Esophagus muscularis mucosa (tissue), 4 donors: ENCODE measurements at places on chromosomes 16 and 17.

- DNase-seq, result no peak
These were observed 2.6 kb upstream of the EXOSC6 start for GRCh38 chr16:70254180-70254964.

GRCh38 chr16:57273359-57273758, 11.1 kb downstream of the PLLP start:
- DNase-seq, result no peak

DNA sequence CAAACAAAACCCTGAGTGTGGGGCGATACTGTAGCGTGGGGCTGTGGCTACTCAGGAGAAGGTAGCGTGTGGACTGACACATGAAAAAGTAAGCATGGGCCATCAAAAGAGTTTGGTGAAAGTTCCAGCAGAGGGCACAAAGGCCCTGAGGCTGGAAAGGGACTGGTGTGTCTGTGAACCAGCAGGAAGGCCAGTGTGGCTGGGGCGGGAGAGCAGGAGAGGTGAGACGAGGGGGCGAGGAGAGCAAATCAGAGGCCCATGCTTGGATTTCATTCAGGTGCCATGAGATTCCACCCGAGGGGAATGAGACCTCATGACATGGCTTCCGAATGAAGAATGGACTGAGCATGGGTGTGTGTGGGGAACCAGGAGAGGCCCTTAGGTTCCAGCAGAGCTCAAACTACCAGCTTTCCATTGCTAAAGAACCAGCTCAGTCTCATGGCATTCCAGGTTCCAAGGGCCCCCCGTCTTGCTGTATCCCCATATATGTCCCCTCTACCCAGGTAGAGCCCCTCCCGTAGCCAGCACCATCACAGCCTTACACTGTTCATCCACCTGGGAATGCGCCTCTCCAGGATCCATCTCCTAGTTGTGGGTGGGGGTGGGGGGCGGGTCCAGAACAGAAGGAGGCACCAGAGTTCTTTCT, 31.1 kb downstream of the TRPV2 start:
- no peak for DNase-seq

DNA sequence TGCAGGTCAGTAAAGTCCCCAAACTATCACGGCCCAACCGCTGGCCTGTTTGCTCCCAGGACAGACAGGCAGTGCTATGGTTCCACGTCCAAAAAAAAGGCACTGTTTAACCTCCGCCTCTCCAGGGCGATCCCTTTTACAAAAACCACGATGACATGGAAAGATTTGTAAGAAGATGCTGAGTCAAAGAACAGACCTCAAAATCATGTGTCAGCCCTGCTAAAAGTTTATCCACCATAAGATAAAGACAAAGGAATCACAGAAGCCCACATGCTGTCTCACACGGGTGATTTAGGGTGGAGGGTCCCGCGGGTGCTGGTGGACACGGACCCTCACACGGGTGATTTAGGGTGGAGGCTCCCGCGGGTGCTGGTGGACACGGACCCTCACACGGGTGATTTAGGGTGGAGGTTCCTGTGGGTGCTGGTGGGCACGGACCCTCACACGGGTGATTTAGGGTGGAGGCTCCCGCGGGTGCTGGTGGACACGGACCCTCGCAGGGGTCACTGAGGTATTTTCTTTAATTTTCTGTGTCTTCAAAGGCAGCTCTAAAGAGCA, 117.2 kb upstream of the METRNL start:
- no peak for DNase-seq

DNA sequence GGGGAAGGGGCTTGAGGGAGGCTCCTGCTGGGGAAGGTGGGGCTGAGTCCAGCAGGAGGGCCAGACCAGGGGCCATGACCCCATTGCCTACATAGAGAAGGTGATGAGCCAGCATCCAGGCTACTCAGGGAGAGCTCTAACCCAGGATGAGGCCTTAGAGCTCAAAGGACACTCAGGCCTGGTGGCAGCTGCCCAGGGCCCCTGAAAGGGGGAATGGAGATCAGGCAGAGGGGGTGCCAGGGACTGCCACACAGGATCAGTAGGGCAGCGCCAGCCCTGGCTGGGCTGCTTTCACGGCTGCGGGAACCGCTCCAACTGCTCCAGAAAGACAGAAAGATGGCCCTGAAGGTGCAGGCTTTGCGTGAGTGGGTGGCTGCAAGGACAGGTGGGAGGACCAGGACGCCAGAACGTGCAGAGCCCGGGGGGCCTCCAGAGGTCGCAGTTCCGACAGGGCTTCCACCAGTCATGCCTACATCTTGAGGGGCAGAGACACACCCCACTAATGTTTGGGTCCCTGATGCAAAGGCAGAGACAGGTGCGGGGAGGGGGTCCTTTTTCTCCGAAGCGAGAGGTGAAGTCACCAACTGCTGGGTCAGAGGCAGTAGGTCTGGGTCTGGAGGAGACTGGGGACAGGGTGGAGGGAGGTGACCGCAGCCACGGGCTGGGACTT, 882 bp upstream of the ATP6V0C start:
- DNase-seq, result no peak

DNA sequence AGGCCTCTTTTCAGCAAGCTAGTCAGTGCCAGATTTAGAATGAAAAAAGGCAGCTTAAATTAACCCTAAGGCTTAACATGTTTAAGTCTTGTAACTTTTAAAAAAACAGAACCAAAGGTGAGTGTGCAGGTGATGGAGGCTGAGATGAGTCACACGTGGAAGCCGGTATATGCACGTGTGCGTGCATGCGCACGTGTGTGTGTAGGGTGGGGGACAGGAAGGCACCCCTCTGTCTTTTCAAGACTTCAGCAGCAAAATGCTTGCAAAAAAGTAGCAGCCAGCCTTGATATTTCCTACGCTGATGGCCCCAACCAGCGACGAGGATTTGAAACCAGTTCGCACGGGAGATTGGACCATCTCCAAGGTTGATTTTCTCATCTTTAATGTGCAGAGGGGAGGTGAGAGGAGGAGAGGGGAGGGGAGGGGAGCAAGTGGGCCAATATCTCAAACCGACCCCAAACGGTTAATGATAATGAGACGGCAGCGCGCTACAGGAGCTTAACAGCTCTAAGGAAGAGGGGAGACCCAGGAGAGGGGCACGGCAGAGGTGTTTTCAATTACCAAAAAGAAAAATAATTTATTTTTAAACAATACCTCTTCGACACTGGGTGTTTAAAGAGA, 154.7 kb downstream of the ZNF423 start:
- no peak for DNase-seq

DNA sequence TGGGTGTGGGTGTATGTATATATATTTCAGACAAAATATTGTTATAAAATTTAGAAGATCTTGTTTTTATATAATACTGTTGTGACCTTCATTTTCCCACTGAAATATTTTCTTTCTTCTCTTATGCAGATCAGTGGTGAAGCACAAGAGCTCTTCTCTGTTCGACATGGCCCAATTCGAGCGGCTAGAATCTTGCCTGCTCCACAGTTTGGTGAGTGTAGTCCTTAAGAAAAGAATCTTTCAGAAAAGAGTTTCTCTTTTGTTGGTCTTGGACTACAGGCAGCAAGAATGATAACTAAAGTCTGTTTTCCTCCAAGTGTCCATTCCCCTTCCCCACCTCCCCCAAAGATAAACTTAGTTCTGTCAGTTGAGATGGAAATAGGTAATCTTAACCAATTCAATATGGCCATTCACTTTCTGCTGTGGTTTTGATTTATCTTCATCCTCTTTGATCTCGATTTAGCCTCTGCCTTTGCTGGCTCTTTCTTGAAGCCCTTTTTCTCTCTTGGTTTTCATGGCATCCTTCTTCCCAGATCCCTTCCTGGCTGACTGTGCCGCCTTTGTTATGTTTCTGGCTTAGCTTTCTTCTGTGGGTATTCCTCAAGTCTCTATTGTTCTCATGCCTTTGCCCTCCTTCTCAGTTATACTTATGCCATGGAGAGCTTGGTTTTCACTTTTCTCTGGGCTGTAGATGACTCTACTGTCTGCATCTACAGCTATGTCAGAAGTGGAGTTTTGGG, 69.6 kb downstream of the BCAS3 start:
- DNase-seq, result no peak

DNA sequence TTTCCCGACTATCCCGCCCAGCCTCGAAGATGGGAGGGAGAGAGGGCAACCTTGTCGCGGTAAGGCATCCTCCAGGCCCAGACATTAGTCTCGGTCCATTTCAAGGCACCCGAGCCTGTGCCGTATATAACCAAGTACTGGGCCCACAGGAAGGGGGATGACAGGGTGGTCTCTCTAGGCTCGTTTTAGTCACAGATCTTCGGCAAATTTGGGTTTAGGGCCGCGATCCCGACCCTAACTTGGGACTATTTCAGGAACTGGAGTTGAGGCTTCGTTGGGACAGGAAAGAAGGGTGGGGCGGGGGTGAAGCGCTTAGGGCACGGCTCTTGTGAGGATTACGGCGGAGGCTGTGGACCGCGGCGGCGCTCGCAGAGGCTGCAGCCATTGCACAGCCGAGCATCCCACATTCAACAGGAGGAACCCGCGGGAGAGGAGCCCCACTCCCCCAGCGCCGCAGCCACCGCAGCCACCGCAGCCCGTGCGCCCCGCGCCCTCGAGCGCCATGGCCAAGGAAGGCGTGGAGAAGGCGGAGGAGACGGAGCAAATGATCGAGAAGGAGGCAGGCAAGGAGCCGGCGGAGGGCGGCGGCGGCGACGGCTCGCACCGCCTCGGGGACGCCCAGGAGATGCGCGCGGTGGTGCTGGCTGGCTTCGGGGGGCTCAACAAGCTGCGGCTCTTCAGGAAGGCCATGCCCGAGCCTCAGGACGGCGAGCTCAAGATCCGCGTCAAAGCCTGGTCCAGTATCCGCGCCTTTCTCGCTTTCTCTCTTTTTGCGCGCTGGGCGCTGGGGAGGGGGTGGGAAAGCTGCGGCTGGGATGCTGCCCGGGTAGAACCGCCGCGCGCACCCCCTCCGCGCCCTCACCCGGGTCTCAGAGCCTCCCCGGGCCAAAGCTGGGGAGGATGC, at the start of gene VAT1L:
TSS of gene VAT1L (plus strand) at position 384 of the 904 bp plus-strand sequence. CDS start at position 503, 119 bp downstream.
- DNase-seq, result no peak

DNA sequence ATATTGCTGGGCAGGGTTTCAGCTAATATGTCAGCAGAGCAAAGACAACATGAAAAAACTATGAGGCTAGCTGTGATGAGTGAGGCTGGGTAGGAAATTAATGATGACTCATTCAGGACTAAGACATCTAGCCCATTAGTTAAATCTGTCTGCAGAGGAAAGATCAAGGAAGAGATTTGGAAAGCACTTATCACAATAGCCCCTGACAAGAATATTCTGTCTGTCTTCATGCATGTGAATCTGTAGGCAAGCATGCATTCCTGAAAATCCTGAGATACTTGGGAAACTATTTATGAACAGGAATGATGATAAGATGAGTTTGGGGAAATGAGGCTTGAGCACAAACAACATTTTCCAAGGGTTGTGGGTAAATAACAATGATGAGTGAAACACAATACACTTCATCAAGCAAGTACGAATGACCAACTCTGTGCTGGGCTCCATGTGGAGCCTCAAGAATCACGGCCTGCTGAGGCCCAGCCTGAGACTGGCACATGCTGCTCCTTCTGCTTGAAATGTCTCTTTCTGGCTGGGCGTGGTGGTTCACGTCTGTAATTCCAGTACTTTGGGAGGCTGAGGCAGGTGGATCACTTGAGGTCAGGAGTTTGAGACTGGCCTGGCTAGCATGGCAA, 96.5 kb upstream of the ASIC2 start:
- DNase-seq, result no peak

GRCh38 chr17:29607557-29608195, 14.7 kb downstream of the ANKRD13B start:
- DNase-seq, result no peak

DNA sequence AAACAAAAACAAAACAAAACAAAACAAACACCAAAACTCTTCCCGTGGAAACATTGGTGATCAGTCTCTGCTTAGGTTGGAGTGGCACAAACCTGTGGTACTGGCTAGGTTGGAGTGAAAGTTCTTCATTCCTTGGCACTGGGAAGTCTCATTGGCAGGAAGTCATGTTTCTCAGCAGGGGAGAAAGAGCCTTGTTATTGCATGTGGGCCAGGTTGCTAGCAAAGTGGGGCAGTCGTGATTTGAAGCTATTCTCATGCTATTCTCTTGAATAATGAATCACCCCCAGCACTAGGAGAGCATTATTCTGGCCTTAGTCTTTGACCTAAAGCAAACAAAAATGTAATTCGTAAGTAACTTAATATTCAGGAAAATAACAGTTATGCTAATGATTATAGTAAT, 24.3 kb upstream of the B4GALNT2 start:
- no peak for DNase-seq

DNA sequence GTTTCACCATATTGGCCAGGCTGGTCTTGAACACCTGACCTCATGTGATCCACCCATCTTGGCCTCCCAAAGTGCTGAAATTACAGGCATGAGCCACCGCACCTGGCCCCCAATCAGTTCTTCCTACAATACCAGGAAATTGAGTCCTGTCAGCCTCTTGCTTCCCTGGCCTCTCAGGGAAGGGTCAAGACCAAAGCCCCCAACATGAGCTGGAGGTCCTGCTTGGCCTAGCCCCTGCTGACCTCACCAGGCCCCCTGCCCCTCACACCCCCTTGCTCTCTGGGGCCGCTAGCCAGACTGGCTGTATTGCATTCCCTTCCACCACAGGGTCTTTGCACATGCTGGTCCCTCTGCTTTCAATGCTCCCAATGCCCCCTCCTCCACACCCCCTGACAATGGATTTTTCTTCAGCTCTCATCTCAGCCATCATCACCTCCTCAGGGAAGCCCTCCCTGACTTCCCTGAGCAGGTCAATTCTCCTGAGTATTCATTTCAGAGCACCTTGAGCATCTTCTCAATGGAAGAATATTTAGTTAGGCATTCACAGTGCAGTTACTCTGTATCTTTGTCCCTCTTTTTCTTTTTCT, 24.1 kb downstream of the IGFBP4 start:
- DNase-seq, result no peak

- no peak for DNase-seq
These were observed 11.7 kb downstream of the ANKRD11 start for GRCh38 chr16:89478576-89479221.

DNA sequence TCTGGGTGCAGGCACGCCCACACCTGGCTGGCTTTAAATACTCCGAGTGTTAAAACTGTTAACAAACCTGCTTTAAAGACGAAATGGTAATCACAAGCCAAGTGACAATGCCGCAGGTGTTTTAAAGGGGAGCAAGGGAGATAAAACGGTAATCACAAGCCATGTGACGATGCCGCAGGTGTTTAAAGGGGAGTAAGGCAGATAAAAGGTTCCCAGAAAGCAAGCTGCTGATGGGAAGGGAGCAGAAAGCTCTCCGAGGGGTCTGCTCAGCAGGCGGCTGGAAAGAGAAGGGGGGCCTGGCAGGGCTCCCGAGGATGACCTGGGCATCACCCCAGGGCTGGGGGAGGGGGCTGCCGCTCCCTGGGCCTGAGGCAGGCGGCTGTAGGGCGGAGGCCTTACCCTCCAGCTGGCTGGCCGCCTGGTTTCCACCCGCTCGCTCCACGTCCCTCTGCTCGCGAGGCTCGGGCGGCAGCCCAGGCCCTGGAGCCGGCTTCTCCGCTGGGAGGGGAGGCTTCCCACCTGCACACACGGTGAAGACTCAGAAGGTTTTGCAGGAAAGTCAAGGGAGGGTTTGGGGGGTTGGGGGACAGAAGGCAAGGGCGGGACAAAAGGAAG, 12.1 kb downstream of the NDUFAF8 start:
- no peak for DNase-seq

GRCh38 chr17:80446645-80447405, 29.6 kb downstream of the NPTX1 start:
- no peak for DNase-seq

GRCh38 chr16:79982862-79983261, 382.3 kb upstream of the MAF start:
- DNase-seq, result no peak
